ENCODE measurements at places on chromosomes 1 and 21.

DNA sequence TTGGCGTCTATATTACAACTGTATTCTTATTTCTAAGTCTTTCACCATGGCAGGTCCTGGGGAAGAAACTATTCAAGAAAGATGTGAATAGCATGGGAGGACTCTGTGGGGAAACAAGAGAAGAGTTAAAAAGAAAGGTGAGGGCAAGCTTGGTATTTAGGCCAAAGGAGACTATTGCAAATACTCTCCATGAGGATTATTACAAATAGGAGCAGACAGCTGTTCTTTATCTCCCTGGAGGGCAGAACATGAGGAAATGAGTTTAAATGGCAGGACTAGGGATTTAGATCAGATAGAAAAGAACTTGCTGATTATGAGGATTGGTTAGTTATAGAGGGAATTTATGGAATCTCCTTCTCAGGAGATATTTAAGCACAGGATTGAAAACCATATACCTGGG is 186.8 kb downstream of the CDC7 start:
- DNase-seq = no peak

DNA sequence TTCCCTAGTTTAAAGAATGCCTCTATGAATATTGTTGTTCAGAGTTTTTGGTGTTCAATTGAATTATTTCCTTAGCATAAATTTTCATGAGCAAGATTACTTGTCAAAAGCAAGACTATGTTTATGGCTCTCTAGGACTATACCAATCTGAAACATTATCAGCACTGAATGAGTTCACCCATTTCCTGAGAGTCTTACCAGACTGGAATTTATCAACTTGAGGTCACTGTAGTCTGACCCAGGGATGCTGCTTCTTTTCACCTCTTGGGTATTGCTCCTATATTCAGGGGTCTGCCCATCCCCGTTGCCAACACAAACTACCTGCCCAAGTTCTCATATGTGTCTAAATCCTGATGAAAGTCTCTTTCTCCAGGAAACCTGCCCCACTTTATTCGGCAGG is 42.6 kb downstream of the OPTC start:
- no peak for DNase-seq

DNA sequence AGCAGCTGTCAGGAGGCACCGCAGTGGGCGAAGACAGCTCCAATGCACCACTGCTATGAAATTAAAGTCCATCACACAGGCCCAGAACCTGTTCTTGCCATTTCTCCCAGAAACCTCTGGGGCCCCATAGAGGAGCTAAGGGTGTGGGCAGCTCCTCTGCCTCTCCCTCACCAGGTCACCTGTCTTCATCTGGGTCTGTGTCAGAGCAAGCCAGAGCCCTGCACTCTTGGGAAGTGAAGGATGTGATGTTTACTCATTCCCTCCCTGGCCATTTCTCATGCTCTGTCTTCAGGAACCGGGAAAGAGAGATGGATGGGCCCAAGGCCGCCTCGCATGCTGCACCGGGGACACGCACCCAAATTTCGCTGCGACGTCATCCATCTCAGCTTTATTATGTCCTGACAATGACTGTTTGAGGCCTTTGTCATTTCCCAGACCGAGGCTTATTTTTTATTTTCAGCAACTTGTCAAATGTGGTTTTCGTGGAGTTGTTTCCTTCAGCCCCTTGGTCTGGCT is 216.1 kb downstream of the NPHP4 start:
- DNase-seq = no peak

GRCh38 chr1:47362828-47363227 is 29.2 kb downstream of the CMPK1 start:
- no peak for DNase-seq

DNA sequence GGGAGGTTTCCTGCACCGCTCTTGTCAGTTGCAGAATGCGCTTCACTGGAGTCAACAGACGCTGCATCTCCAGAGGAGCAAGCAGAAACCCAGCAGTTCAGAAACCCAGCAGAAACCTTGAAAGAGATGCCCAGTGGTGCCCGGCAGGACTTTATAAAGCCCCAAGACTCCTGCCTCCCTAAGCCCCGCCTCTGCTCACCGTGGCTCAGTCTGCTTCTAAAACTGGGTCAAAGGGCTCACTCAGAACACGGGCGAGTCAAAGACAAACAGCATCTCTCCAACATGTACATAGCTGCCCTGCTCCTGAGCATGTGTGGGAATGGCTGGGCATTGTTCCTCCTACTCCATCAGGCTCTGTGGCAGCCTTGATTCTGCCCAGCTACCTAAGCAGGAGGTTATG is at the start of gene HMGCS2:
Gene HMGCS2 (minus strand): TSS at position 128 of the 400 bp plus-strand sequence. CDS start 61 bp downstream, at position 67.
- no peak for DNase-seq

DNA sequence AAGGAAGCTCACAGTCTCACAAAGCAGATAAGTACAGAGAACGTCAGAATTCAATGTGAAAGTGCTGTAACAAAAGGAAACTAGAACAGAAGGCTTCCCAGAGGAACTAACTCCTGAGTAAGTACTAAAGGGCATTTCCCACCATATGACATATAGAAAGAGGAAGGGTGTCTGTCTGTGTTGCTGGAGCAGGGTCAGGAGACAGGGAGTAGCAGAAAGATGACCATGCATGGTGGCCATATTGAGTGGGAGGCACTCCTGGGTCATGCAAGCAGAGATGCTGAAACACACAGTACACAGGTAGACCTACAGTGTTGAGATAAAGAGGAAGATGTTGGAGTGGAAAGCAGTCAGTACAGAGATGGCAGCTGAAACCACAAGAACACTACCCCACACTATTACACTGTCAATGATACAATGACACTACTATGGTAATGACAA is 47.3 kb downstream of the SLC25A24 start:
- no peak for DNase-seq

- no peak for DNase-seq
These were observed 9.2 kb downstream of the PADI2 start for GRCh38 chr1:17109892-17110554.

GRCh38 chr1:205074513-205074912 is 9.7 kb downstream of the TMEM81 start:
- DNase-seq = no peak

DNA sequence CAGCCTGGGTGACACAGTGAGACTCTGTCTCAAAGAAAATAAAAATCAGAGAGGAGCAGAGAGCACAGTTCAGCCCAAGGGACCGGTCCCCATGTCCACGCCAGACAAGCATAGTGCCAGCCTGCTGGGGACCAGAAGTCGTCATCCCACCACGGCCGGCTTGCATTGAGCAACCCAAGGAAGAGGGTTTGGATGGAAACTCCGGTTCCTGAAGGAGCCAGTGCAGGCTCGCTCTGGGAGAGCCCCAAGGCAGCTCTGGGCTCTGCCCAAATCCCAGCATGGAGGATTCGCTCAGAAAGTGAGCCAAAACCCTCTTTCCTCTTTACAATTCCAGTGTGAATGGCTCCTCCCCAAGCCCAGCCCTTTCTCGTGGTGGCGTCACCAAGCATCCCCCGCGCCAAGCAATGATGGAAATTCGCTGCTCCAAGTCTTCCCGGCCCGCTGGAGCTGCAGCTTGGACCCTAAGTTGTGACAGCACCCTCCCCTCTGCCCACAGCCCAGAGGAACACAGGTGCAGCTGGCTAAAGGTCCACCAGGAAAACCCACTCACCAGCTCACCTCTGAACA is 64.1 kb upstream of the SLC25A33 start:
- DNase-seq = no peak

GRCh38 chr1:25572107-25572506 is 28.7 kb downstream of the LDLRAP1 start:
- DNase-seq = no peak

- no peak for DNase-seq
These were observed 39.3 kb downstream of the FASLG start for GRCh38 chr1:172698224-172698623.

DNA sequence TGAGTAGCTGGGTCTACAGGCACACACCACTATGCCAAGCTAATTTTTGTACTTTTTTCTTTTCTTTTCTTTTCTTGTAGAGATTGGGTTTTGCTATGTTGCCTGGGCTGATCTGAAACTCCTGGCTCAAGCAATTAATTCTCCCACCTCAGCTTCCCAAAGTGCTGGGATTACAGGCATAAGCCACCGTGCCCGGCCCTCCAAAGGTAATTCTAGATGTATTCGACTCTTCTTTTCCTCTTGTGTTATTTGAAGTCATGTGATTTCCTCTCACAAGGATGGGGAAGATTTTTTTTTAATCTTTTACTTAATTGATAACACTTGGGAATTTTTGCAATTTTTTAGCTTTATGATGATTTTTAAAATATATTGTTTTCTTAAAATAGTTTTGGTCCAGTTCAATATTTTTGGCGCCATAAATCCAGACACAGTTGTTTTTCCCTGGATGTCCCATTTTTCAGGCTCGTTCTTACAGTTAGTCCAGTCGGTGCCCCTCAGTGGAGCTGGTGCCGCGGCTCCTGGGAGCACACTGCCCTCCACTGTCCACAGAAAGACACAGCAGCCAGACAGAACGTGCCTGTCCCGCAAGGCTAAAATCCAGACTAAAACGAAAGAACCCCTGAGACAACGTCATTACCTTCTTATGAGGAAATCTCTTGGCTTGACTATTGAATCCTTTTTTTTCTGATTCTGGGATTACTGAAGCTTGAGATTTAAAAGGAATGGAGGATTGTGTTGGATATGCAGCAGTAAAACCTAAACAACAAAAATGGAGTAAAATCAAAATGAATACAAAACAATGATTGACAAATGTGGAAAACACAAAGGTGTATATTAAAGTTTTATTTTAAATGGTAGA is 22.4 kb downstream of the STPG1 start:
- peak; percentile 58 for DNase-seq

GRCh38 chr1:84956097-84956496 is 40.8 kb downstream of the MCOLN2 start:
- DNase-seq = no peak
